Globus pallidus (tissue), 1 donor: ENCODE measurements at places on chromosomes 2 and 18.

DNA sequence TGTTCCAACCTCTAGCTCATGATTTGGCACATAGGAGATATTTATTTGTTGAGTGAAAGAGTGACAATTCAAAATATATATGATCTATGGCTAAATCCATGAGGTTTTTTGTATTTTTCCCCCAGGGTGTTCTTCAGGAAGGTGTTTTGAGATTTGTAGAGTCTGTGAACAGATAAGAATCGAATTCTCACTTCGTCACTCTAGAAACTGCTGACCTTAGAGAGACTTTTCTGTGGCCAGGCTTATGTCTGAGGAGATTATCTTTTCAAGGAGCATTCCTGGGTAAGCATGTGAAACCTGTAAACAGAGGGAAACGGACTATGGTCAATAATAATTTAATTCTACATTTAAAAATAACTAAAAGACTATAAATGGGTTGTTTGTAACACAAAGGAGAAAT, 849 bp upstream of the ITGB6 start:
- no peak for DNase-seq

DNA sequence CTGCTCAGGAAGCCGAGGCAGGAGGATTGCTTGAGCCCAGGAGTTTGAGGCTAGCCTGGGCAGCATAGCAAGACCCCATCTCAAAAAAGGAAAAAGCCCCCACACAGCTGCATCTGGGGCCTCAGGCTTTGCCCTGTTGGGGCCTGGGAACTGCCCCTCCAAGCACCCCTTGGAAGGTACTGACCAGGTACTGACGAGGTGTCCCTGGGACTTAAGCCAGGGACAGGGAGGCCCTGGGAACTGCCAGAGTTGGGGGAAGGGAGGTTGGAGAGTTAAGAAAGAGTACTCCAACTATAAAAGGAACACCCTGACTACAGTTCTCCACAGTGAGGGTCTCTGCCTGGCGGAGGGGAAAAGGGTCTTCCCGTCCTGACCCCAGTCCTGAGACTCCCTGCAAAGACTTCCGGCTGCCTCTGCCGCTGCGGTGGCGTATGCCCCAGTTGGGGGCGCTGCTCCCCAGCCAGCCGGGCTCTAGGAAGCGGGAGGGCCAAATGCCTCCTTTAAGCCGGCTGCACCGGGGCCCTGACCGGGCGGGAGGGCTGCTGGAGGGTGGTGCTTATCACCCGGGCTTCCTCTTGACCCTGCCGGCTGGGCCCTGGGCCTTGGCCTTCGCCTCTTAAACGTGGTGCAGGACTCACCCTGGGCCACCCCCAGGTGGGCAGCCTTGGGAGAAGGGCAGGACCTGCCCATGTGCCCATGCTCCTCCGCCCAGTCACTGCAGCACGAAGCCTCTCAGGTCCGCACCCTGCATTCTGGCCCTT, 12.8 kb downstream of the SLC30A3 start:
- DNase-seq: peak; percentile 7

- no peak for DNase-seq
Measured at GRCh38 chr2:188378371-188378950, 86.8 kb downstream of the GULP1 start.

DNA sequence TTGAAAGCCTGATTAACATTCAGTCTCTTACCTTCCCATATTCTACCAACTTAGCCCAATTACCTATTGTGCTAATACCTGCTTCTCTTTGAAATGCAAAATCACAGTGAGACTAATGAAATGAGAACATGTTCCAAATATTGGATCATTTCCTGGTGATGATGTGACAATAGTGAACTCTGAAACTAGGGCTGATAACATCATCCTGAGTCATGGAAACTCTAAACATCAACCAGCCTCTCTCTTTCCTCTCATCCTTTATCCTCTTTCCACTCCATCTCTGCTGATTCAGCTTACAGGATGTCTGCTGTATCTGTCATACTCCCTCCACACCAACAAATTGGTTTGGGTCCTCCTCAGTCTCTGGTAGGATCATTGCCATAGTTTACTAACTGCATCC, 98.8 kb upstream of the NCKAP5 start:
- no peak for DNase-seq

GRCh38 chr2:60567919-60568768, 14.7 kb upstream of the BCL11A start:
- no peak for DNase-seq

DNA sequence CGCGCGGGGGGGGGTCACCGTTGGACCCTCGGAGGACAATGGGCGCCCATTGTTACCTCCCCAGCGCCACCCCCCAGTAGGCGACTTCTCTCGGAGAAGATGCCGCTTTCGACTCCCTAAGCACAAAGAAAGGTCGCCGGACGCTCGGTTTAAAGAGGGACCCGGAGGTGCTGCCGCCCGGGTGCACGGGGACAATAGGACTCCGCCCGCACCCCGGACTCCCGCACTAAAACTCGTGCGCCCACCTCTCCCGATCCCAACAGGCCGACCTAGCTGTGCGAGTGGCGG, 318 bp upstream of the CDC42EP3 start:
- DNase-seq: no peak

DNA sequence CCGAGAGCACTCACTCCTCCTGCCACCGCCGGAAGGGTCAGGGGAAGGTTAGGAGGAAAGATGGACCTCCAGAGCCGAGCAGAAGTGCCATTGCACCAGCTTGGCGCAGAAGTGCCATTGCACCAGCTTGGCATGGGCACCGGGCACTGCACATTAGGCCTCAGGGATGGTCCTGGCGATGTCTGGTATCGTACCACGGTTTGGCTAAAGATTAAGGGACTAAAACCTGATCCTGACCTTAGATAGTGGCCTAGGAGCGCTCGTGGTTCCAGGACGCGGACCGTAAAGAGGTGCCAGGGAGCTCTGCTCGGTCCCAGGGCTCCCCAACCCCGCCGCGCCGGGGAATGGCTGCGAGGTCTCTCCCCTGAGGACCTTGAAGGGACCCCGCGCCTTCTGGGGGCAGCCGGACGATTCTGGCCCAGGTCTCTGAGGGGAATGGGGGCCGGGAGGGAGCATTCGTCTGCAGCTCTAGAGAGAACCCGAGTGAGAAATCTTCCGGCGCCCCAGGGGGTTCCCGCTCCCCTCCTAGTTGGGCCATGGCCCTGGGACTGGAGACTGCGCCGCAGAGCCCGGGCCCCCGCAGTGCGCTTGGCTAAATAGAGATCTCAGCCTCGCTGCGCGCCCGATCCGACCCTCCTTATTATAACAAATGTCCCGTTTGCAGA, 1.8 kb downstream of the PAX8 start:
- no peak for DNase-seq

GRCh38 chr2:113124984-113125855, 2.2 kb upstream of the IL1RN start:
- DNase-seq: no peak

DNA sequence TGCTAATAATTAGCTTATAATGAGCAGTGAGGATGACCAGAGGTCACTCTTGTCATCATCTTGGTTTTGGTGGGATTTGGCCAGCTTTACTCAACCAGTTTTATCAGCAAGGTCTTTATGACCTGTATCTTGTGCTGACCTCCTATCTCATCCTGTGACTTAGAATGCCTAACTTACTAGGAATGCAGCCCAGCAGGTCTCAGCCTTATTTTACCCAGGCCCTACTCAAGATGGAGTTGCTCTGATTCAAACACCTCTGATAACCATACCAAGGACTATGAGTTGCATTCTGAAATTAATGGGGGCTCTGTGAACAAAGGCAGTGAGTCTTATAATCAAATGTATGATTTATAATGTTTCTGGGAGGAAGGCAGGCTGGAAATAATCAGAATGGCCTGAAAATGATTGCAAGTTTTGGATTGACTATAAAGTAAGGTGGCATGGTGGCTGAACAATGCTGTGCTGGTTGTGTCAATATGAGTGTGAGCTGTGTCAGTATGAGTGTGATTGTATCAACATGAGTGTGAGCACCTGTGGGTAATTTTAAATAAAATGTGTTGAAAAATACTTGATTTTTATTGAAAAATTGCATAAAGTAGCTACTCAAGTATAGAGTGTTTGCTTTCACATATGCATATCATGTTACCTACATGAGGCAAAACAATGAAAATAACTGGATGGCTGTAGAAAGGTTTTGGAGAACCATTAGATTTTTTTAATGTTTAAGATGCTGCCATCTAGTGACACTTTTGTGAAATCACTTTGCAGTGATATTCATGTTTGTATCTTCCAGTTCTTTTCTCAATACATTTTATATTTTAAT, 103.0 kb downstream of the KYNU start:
- peak; percentile 11 for DNase-seq

- no peak for DNase-seq
Measured at GRCh38 chr2:203621981-203622515, 84.4 kb upstream of the CD28 start.

- DNase-seq: no peak
Measured at GRCh38 chr2:37400041-37400440, 55.6 kb downstream of the QPCT start.

DNA sequence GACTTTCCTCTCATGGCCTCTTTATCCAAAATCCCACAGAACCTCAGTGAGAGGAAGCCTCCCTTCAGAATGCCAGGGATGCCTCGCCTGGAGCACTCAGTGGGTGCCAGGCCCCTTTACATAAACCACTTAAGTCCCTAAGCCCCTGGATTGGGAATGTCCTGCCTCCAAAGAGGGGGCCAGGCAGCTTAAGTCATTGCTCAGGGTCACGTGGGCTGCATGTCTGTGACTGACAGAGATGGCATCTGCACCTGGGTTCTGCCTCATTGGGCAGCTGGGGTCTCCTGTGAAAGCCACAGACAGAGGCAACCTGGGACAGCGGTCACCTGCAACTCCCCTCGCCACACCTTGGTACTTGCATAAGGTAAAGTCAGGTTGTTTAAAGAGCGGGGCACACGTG, 93.5 kb downstream of the MYT1L start:
- DNase-seq: no peak

DNA sequence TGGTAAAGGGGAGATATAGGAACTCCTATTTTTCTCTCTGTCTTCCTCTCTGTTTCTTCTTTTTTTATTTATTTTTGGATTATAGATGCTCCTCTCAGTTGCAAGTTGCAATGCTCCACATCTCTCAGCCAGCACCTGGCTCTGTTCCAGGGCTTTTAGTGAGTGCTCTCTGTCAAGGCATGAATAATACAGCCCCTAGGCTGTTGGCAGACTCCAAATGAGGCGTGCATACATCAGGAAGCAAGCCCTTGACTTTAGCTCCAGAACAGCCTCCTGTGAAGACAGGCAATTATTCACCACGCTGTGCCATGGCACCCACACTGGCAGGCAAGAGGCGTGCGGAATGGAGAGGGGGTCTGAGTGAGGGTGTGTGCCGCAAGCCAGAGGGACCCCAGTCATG, 228.1 kb upstream of the PXDN start:
- DNase-seq: peak; percentile 61

DNA sequence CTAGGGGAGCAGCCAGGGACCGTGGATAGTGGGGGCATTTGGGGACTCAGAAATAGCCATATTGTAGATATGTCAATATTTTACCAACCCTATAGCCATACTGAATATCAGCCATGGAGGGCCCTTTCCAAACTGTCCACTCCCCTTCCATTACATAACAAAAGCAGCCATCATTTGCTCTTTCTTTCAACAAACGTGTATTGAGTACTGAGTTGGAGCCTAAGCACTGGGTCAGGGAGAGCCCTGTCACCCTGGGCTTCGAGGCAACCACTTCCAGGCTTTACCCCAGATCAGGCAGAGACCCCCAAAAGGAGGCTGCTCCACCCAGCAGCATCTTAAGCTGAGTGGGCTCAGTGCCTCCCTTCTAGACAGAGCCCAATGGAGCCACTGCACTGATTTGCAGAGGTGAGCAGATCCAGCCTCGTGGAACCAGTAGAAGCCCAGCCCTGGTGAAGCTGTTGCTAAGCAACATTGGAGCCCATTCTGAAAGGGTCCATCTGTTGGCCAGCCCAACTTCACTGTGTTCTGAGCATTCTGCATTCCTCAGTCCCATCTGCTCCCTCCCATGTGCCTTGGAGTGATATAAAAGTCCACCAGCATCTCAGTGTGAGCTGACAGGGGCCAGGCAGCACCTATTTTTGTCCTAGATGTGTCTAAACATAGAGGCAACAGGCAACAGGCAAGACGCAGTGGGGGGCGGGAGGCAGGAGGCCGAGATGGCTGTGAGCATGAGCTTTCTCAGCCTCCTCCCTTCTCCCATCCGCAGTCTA, 112.1 kb downstream of the PLB1 start:
- DNase-seq: no peak

- DNase-seq: no peak
Measured at GRCh38 chr2:182949572-182950189, 83.2 kb upstream of the FRZB start.

DNA sequence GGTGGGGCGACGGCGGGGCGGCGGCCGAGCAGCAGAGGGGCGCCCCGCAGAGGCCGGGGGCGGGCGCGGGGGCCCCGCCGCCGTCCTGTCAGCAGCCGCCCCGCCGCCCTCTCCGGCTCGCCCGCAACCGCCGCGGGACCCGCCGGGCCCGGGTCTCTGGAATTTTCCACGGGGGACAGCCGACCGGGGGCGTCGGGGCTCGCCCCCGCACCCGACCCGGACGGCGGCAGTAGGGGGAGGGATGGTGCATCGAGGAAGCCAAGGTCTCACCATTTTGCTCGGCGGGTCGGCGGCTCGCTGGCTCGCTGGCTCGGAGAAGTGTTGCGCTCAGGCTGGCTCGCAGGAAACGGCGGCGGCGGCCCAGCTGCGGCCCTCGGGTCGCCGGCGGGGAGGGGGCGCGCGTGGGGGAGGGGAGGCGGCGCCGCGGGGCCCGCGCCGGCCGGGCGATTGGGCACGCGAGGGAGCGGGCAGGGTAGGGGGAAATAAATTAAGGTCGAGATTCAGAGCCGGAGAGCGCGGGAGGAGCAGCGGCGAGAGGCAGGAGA, 405 bp downstream of the PPP3R1 start:
- DNase-seq: no peak

DNA sequence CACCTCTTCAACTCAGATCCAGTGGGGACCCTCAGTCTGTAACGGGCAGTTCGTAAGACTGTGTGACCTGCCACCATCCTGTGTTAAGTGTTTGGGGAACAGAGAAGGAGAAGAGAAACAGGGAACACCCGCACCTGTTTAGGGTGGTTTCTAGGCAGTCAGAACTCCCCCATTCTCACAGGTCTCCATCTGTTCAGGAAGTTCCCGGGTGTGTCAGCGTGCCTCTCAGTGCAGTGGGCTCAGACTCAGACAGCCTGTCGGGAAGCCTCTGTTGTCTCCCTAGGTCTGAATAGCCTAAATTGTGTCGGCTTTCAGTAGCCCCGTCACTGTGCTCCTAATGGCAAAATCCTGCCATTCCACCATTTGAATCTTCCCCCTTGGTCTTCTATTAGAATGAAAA, 256.6 kb downstream of the LOXHD1 start:
- DNase-seq: no peak

DNA sequence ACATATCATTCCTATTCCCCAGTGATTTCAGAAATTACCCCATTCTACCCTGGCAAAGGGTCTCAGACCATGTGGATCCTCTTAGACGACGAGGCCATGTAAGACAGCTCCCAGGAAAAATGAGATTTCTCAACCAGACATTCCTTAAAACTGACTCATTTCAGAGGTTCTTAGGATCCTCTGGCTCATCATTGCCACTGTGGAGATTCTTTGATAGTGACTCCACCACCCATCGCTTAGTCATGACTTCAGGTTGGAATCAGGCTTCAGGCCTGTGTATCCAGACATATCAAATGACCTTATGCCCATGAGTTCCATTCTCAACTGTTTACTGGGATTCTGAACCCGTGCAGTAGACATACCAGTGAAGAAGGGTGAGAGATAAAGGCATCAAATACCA, 245.6 kb upstream of the TCF4 start:
- DNase-seq: no peak

- no peak for DNase-seq
Measured at GRCh38 chr2:164450278-164450677, 171.0 kb downstream of the GRB14 start.
